Activated CD4-positive, alpha-beta T cell treated with anti-CD3 and anti-CD28 coated beads for 24 hours (primary cell): ENCODE measurements at places on chromosomes 7 and 10.

GRCh38 chr7:37285706-37286453, 162.8 kb downstream of the ELMO1 start:
- no peak for DNase-seq

GRCh38 chr7:98360221-98361130, 40.4 kb downstream of the BAIAP2L1 start:
- DNase-seq: no peak

- no peak for DNase-seq
Measured at GRCh38 chr7:98771941-98772603, 97.7 kb downstream of the TMEM130 start.

DNA sequence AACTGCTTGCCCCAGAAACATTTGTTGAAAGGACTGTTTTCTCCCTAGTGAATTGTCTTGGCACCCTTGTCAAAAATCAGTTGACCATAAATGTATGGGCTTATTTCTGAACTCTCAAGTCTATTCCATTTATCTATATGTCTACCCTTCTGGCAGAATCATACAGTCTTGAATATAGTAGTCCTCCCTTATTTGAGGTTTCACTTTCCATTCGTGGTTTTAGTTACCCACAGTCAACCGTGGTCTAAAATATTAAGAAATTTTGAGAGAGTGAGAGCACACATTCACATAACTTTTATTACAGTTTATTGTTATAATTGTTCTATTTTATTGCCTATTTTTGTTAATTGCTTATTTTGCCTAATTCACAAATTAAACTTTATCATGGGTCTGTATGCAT, 17.4 kb upstream of the CEP41 start:
- DNase-seq: no peak

- no peak for DNase-seq
Measured at GRCh38 chr10:105104297-105104696, 463.2 kb downstream of the SORCS3 start.

DNA sequence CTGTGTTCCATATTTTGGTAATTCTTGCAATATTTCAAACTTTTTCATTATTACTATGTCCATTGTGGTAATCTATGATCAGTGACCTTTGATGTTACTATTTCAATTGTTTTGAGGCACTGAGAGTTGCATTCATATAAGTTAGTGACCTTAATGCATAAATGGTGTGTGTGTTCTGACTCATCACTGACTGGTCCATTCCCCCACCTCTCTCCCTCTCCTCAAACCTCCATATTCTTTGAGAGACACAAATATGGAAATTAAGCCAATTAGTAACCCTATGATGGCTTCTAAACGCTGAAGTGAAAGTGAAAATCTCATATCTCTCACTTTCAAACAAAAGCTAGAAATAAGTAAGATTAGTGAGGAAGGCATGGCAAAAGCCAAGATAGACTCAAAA, 739.6 kb downstream of the CCSER2 start:
- DNase-seq: no peak

DNA sequence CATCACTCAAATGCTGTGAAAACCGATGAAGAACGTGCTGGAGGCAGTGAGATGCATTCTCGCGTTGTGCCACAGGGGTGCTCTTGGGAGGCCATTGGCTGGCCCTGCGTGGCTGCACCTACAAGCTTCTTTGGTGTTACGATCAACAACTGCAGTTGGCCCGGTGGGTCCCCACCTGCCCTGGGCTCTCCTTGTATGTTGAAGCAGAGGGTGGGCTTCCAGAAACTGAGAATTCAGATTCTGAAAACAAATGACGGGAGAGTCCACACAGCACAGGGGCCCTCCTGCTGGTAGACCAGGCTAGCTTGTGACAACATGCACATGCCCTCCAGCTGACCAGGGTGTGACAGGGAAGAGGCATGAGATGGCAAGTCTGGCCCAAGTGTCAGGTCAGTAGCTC, 23.7 kb upstream of the DDC start:
- DNase-seq: no peak

DNA sequence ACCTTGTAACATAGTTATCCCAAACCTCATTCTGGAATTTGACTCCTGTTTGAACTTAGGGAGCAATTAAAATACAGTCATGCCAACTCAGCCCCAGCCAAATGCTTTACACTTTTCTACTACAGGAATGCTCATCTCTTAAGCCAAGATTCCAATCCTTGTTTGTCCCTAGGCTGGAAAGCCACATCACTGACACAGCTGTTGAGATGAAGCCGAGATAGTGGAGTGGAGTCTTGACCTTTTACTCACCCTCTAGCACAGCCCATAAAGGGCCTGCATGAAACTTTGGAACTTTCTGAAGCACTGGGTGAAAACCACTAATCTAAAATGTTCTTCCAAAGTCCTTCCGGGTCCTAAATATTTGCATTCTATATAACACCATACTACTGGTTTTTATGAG, 247.3 kb downstream of the ETV1 start:
- no peak for DNase-seq

- no peak for DNase-seq
Measured at GRCh38 chr7:45969940-45970339, 48.9 kb upstream of the IGFBP3 start.

DNA sequence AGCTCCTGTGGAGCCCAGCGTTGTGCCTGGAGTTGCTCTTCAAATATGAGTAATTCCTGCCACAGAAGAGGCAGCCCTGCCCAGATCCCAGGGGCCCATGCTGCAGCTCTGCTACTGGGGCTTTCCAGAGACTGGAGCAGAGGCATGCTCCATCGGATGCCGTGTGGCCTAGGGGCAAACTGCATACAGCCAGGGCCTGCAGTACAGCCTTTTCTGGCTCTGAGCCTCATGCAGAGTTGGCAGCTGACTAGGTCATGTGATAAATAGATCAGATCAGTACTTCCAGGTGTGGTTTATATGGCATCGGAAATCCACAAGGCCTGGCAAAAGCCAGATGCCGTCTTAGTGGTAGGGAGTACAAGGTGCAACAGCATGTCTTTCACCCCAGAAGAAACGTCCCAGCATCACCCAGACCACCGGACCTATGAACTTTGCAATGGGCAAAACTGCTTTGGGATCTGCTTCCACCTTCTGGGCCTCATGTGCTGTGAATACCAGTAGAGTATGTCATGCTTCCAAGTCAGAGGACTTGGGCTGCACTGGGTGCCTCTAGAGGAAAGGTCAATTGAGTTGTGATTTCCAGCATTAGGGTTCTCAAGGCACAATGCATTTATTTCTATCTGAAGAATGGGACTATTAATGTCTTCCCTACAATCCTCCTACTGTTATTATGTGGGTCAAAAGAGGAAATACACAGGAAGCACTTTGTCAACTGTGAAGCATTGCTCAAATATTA, 250.7 kb upstream of the ZNF32 start:
- no peak for DNase-seq

- DNase-seq: no peak
Measured at GRCh38 chr7:44631458-44632115, 25.2 kb downstream of the OGDH start.

- no peak for DNase-seq
Measured at GRCh38 chr7:49873420-49873819, 100.0 kb downstream of the VWC2 start.

GRCh38 chr10:34121781-34122622, 693.1 kb downstream of the PARD3 start:
- no peak for DNase-seq

DNA sequence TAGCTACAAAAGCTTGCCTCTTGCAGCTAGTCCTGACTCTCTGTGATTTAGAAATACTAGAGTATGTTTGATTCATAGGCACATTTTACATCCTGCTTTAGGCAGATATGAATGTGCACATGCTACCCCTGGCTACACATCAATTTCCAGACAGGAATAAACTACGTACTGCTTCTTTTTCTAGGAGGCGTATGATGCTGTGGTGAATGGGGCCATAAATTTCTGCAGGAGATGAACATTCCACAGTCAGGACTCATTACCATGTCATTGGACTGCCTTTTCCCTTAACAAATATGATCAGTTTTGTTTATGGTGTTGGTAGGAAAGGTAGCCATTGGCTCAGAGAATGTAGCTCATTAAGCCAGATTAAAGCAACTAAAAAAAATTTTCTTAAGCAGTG, 50.1 kb upstream of the IFRD1 start:
- no peak for DNase-seq

GRCh38 chr7:102260856-102261255, 25.8 kb upstream of the SH2B2 start:
- DNase-seq: no peak

DNA sequence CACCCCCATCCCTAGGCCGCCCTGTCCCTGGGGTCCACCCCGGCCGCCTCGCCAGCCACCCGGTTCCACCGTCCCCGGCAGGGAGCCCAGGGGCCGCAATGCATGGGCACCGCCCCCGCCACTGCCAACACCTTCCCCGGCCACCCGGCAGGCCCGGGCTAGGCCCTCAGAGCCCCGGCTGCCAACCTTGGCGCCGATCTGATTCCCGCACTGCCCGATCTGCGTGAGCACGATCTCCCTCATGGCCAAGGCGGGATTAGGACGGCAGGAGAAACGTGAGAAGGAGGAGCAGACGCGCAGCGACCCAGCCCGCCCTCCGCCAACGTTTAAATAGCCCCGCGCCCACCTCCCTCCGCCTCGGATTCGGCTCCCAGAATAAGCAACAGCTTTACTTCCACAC, at the start of gene TUBB8:
TSS of gene TUBB8 (minus strand) at position 301 of the 400 bp plus-strand sequence. CDS start at position 243, 58 bp downstream.
- DNase-seq: no peak

DNA sequence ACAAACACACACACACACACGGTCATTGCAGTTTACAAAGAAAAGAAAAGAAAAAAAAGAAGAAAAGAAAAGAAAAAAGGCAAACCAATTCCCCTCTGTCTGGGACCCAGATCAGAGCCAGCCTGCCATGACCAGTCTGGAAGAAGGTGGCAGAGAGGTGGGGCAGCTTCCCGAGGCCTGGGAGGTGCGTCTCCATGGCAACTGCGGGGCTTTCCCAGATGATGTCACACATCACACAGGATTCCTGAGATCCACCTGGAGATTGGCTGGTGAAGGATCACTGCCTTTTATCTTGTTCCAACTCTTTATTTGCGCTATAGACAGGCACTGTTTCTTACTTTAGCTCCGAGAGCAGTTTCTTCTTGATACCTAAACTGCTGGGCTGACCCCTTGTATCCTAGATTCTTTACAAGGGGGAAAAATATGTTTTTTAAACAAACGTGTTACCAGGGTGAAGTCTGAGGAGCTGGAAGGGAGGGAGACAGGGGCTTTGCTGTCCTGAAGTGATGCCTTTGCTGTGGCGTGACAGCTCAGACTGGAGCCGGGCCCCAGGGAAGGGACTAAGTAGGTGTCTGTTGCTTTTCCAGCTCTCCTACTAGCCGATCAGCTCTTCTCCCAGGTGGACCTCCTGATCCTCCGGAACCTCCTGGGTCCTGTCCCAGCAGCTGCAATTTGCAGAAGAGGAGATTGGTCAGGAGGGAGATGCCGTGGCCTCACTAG, 298.5 kb downstream of the KLF6 start:
- no peak for DNase-seq

GRCh38 chr7:150377635-150378034, 1.5 kb upstream of the ZNF775 start:
- no peak for DNase-seq

- DNase-seq: no peak
Measured at GRCh38 chr10:22666287-22667092, 47.9 kb downstream of the PIP4K2A start.

GRCh38 chr7:112080978-112081377, 125.2 kb downstream of the DOCK4 start:
- DNase-seq: no peak

GRCh38 chr7:2101630-2102374, 130.9 kb downstream of the MAD1L1 start:
- DNase-seq: no peak

GRCh38 chr10:48453451-48454301, 147.2 kb downstream of the MAPK8 start:
- DNase-seq: no peak

GRCh38 chr10:24136070-24136469, 72.9 kb upstream of the KIAA1217 start:
- no peak for DNase-seq

- no peak for DNase-seq
Measured at GRCh38 chr10:123552760-123553554, 113.2 kb upstream of the GPR26 start.

GRCh38 chr7:24025094-24025493, 258.9 kb upstream of the NPY start:
- no peak for DNase-seq

- DNase-seq: no peak
Measured at GRCh38 chr7:44326261-44327125, 1.1 kb upstream of the CAMK2B start.

GRCh38 chr10:34845070-34845469, 30.0 kb upstream of the PARD3 start:
- no peak for DNase-seq

- no peak for DNase-seq
Measured at GRCh38 chr7:24384362-24385030, 100.5 kb downstream of the NPY start.
